ENCODE measurements at places on chromosomes 16 and 17.

DNA sequence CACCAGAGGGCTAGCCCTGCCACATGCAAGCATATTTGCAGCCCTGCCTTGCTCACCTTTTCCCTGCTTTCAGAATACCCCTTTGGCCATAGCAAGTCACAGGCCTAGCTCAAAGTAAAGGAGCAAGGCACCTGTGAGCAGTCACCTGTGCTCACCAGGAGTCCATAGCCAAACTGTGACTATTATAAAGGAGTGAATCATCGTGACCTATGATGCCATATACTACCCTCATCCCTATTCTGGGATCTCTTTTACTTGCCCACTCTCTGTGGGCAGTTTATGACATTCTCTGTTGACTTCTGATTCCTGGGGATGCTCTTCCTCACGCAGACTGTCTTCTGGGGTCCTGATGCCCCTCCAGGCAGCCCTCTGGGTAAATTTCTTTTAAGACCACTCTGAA lies 200.5 kb upstream of the NLRP1 start:
- DNase-seq: no peak

DNA sequence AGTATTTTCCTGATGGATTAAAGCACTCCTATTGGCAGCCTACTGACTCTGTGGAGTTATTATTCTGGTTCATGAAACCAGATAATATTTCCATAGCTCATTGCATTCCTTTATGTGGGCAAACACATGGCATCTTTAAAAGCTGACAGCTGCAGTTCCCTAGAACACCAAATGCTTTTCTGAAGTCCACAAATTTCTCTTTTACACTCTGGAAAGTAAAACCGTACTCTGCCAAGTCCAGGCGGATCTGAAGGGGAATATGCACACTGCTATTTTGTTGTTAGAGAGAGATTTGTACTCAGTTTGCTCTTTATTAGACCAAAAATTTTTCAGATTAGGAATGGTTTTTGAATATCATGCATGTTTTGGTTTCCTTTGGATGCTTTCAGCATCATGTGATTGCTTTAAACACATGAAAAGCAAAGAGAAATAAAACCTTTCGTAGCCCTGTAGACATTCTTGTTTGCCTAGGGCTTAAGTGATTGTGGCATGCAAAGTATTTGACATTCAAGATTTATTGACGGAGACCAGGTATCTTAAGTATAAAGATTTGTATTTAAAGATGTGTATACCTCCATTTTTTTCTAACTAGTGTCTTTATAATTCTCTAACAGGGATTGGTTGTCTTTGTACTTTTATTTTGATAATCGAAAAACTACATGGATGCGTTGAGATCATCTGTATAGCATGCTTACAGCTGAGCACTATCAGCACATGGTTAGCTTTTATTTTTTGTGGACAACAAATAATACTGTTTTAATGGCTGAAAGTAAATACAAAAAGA lies 19.5 kb downstream of the SEC14L1 start:
- DNase-seq: no peak

GRCh38 chr16:57576429-57576870 lies 34.0 kb downstream of the ADGRG5 start:
- DNase-seq: peak; percentile 54

GRCh38 chr16:84339311-84339710 lies 29.0 kb upstream of the ATP2C2 start:
- DNase-seq: no peak

GRCh38 chr17:29124135-29124924 lies 55.9 kb downstream of the MYO18A start:
- DNase-seq: no peak

- DNase-seq: no peak
Observed at GRCh38 chr17:36730857-36731490, 129.6 kb downstream of the MRM1 start.

GRCh38 chr17:5139458-5139732 lies 23.6 kb downstream of the USP6 start:
- DNase-seq: no peak

DNA sequence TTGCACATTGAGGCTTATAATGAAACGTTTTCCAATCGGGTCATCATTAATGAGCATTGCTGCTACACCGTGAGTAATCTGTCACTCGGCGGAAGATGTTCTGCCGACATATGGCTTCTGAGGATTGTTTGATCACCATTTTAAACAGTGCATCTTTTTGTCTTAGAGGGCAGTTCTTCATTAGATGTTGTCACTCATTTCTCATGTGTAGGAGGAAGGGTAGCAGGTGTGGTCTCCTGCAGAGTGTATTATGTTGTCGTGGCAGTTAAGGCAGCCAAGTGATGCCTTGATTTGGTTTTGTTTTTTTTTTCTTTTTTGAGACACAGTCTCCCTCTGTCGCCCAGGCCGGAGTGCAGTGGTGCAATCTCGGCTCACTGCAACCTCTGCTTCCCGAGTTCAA lies 50.5 kb downstream of the SEC14L1 start:
- no peak for DNase-seq

GRCh38 chr17:17492571-17492970 lies 3.6 kb downstream of the RASD1 start:
- no peak for DNase-seq

DNA sequence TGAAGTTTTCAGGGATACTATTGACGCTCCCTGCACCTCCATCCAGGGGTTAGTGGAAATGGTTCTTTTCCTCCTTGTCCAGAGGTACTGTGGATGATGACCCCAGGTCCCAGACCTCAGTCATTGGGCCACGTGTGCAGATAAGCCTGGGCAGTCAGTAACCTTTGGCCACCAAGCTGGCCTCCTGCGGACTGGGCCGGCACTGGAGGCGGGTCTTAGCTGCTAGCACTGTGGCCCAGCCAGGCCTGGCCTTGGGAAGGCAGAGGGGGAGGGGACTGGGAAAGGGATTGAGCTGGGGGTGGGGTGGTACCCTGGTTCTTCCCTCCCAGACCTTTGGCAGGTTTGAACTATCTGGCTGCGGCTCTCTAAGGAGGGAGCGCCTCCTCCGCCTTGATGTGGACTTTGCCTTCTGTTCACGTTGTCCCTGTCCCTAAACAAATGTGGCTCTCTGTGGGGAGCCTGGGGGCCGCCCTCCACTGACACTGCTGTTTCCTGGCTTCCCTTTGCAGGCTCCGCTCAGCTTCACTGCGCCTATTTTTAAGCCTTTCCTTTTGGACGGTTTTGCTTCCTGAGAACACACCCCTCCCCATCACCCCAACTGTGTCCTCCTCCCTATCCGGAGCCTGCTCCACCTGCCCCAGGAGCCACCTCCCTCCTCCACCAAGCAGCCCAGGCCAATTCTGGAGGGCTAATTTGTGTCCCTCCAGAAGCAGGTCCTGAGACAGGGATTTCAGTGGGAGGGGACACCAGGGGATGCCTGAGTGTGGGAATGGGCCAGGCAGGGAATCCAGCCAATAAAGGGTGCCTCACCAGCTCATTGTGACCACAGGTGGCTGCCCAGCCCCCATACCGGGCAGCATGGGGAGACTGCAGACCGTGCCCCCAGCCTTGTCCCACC lies 251.9 kb downstream of the SEC14L1 start:
- DNase-seq: no peak

GRCh38 chr16:60271025-60271771 lies 1537.1 kb upstream of the GOT2 start:
- DNase-seq: no peak

- no peak for DNase-seq
Observed at GRCh38 chr17:32382526-32383223, 32.7 kb downstream of the ZNF207 start.

GRCh38 chr16:52407778-52408177 lies 139.2 kb downstream of the TOX3 start:
- no peak for DNase-seq

GRCh38 chr17:41773731-41774193 lies 12.7 kb downstream of the JUP start:
- DNase-seq: no peak

DNA sequence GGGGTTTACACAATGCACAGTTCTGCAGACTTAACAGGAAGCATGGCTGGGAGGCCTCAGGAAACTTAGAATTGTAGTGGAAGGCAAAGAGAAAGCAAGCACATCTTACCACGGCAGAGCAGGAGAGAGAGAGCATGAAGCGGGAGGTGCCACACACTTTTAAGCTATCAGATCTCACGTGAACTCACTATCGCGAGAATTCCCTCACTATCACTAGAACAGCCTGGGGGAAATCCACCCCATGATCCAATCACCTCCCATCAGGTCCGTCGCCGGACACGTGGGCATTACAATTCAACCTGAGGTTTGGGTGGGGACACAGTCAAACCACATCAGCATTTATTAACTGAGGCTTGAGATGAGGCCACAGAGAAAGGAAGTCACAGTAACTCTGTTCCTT lies 326.7 kb downstream of the C16orf95 start:
- no peak for DNase-seq

DNA sequence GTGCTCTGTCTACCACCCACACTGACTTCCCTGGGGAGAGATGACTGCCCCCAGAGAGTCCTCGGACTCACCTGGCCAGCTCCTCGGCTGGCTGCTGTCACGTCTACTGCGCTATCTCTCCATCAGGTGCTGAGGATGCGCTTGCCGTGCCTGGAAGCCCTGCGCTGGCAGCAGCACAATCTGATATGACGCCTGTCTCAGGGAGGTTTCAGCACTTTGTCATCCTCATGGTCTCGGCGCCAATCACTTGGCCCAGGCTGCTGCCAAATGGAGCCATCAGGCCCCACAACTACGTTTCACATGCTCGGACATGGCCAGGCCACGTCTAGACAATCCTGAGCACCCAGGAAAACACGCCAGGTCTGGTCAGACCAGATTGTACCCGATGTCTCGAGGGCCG lies 46.7 kb downstream of the FOXL1 start:
- DNase-seq: no peak

DNA sequence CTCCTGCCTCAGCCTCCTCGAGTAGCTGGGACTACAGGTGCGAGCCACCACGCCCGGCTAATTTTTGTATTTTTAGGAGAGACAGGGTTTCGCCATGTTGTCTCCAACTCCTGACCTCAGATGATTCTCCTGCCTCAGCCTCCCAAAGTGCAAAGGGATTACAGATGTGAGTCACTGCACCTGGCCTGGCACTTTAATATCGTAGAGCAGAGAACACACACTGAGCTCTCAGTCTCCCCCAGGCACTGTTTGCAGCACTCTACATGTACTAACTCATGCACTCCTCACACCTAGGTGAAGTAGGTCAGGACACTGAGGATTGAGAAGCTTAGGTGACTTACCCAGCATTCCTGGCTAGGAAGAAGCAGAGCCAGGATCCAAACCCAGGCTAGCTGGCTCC lies 15.0 kb downstream of the C17orf100 start:
- no peak for DNase-seq

GRCh38 chr16:69688589-69688988 lies 37.8 kb downstream of the NQO1 start:
- no peak for DNase-seq

DNA sequence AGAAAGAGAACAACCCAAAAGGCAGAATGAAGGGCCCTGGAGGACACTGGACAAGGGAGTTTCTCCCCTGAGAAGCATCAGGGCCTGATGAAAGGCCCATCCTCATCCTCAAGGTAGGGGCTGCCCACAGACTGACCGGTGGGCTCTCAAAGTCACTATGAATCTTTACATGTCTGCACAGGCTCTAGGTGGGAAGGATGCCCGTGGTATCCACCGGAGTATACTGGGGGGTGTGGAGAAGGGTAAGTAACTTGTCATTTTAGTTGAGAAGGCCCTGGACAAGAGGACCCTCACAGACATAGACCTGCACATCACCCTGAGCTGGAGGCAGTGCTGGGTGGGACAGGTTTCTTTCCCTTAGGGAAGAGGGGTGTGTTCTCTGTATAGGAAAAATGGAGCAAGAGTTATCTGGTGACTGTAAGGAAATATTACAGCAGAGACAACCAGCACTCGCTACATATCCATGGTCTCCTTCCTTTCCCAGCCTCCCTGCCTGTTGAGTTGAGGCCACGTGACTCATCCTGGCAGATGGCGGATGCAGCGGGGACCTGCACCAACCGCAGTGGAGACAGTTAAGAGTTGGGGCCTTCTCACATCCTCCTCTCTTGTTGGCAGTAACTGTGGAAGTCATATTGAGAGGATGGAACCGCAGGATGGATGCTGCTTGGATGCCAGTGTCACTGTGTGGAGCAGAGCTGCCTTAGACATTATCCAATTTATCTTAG lies 45.6 kb upstream of the KCNJ12 start:
- no peak for DNase-seq

DNA sequence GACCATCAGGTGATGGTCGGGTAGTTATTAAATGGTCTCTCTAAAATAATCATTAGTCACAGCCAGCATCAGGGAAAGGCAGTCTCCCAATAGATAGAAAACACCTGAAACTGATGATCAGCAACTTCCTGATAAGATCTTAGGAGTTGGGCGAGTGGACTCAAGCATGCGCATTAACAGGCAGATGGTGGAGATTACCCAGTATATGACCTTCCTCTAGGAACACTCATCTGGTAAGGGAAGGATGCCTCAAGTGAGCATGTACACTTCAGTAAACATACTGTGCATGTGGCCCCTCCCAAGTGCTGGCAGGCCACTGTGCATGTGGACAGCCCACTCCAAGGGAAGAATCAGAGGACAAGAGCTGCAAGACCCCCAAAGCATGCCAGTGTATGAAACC lies 105.9 kb downstream of the ABCC12 start:
- DNase-seq: no peak

- no peak for DNase-seq
Observed at GRCh38 chr16:73033271-73033998, 14.5 kb downstream of the ZFHX3 start.

- DNase-seq: peak; percentile 75
Observed at GRCh38 chr17:50931144-50931908, 65.2 kb upstream of the TOB1 start.

DNA sequence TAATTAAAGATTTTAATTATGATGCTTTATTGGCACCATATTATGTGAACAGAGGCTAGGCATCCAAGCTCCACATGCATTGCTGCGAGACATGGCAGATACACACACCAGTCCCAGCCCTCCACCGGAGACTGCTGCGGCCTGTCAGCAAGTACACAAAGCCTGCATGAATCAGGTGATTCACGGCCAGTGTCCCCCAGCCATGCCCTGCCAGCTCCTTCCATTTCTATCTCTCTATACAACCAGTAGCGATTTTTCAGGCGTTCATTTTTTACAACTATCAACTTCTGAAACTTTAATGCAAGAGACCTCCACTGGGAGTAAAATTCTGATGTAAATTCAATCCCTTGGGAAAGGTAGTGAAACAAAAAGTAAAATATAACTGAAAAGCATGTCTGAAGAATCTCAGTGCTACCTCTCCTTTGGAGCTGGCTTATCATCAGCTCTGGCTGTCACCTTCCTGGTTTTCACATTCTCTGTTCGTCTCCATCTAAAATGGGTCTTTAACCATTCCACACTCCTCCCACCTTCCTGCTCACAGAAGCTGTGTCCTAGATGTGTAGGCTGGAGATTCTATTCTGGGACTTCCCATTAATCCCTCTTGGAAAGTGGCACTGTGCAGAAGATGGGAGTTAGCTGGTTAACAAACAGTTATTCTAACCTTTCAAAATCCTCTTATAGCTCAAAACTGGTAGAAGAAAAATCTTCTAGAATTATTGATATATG lies 32.2 kb downstream of the HS3ST3A1 start:
- no peak for DNase-seq

DNA sequence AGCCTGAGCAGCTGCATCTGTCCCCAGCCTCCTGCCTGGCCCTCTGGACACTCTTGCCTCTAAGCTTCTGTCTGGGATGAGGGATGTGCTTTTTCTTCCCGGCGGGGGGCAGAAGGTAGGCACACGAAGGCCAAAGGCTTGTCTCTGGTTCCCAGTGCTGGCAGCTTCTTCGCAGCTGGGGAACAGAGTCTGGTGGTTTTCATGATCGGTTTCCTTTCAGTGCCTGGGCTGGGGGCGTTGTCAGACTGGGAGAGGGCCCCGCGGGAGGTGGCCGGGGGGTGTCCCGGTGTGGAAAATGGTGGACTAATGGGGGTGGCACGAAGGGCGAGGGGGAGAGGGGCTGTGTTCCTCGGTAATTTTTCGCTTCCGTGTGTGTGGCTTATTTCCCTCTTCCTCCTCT lies 988 bp downstream of the RAP1GAP2 start:
- DNase-seq: no peak

Data from H54 (cell line).